ENCODE measurements at places on chromosomes 2 and 18. TPM values are rescaled to one million over a fixed set of nuclear protein-coding genes. Genes with fewer than 3 reads are reported as not detected.

Gene C2orf66
- 0.30 TPM for total RNA-seq

Gene ANKRD23
- 2.3 TPM for total RNA-seq

Gene DCTN1
- total RNA-seq = 134 TPM

Gene EEF1B2
- 100 TPM for total RNA-seq

Gene GGCX
- total RNA-seq = 33.5 TPM

Gene MTCL1
- 9.3 TPM for total RNA-seq

Gene FNDC4
- 2.9 TPM for total RNA-seq

Gene CCDC142
- total RNA-seq = 14.8 TPM

Gene MATN3
- 6.4 TPM for total RNA-seq

Gene METTL5
- 31.6 TPM for total RNA-seq

Gene ADD2
- 3.3 TPM for total RNA-seq

Gene TRIM43
- not detected for total RNA-seq

Gene PDCD1
- total RNA-seq = 4.2 TPM

Gene FOXD4L1
- total RNA-seq = 0.64 TPM

Gene STPG4
- 0.44 TPM for total RNA-seq

All from upper lobe of left lung (tissue), 6 donors.